Activated gamma-delta T cell (primary cell): ENCODE measurements at places on chromosomes 1 and 21.

GRCh38 chr1:197393105-197393504 is 125.1 kb downstream of the CRB1 start:
- DNase-seq: no peak

- DNase-seq: no peak
Observed at GRCh38 chr1:10639011-10639774, 157.3 kb downstream of the CASZ1 start.

- DNase-seq: no peak
Observed at GRCh38 chr1:42970143-42970542, 11.5 kb upstream of the SLC2A1 start.

GRCh38 chr1:90850181-90850897 is 133.2 kb upstream of the BARHL2 start:
- no peak for DNase-seq

DNA sequence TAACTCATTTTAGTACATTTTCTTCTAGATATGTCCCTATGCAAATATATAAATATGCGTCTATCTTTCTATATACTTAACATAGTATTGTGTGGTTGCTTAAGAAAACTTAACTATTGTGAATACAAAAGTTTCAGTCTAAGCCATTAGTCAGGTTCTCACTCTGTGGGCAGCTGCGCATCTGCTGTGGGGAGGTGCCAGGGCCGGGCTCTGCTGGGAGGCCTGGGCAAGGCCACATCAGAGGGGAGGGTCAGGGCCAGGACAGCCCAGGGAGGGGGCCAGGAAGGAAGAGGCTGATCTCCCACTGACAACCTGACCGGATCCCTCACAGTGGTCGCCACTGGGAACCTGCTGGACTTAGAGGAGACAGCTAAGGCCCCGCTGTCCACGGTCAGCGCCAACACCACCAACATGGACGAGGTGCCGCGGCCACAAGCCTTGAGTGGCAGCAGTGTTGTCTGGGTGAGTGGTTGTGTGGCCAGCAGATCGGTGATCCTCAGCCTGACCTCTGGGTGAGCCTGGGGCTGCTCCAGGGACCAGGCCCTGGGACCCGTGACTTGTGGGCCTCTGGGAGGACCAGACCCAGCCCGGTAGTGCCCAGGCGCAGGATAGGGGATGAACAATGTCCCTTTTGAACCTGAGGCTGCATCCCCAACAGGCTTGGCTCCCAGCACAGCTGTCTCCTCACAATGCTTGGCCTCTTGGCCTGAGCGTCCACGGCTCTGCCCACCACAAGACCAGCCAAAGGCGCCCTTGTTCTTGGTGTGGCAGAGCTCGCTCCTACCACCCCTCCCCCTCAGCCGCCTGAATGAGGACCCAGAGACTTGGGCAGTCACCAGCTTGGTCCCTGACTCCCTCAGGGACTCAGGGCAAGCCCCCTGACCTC is 20.2 kb downstream of the LDLRAP1 start:
- DNase-seq: no peak

GRCh38 chr1:6941786-6942185 is 156.5 kb downstream of the CAMTA1 start:
- no peak for DNase-seq

GRCh38 chr1:99123936-99124335 is 119.3 kb upstream of the PLPPR5 start:
- DNase-seq: no peak

DNA sequence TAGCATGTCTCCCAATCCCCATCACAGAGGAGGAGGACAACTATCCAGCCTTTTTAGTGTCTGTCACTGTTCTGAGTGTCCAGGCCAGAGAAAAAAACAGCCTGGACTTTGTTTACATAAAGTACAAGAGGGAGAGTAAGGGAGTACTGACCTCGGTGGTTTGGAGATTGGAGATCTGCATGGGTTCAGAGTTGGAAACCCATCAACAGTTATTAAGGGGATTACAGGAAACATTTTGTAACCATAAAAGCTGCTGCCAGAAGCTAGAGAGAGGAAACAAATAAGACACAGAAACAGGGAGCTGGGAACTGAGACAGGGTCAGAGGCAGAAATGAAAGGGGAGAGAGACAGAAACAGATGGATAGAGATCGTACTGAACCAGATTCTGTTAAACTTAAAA is 131.5 kb upstream of the CTTNBP2NL start:
- DNase-seq: no peak

- no peak for DNase-seq
Observed at GRCh38 chr1:22711071-22711470, 432 bp downstream of the EPHB2 start.

GRCh38 chr1:67431869-67432578 is 1.8 kb upstream of the SERBP1 start:
- DNase-seq: no peak

GRCh38 chr1:90778486-90778885 is 61.4 kb upstream of the BARHL2 start:
- no peak for DNase-seq

DNA sequence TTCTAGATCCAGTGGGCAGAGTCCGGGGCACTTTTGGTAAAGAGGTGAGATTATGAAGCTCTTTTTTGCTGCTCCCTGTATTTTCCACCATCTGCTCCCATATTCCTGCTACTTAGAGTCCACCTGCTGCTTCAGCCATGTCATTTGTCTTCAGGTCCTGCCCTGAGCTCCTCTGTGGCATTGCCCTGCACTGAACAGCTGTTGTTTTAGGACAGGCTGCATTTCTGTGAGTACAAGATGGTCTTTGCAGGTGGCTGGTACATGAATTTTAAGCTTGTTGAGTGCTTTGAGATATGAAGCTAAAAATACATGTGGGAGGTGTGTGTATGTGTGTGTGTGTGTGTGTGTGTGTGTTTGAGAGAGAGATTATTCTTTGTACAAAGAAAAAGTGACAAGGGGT is 21.9 kb downstream of the MT1HL1 start:
- no peak for DNase-seq

DNA sequence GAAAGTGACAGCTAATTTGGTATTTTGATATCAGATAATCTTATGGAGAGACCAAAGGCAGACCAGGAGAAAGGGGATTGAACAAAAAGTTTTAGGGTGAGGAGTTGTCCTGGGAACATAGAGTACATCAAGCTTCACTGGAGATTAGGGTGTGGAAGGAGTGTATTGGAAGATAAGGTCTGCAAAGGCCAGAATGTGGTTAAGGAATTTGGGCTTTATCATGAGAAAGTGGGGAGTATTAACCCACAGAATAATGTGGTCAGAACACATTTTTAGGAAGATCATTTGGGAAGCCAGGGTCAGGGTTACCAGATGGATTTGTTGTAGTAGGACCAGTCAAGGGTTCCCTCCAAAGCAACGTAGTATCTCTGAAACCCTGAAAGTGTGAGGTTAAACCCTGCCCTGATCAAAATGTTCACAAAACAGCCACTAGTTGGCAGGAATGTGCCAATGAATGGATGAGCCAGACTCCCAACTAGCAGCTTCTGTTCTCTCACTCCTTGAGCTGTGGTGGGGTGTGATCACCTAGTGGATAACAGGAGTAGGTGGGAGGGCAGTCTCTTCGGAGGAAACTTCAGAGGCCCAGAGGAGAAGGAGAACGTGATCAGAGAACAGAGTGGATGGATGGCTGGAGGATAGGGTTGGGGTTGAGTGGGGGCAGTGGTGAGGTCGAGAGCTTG is 35.8 kb downstream of the SLC2A1 start:
- no peak for DNase-seq

DNA sequence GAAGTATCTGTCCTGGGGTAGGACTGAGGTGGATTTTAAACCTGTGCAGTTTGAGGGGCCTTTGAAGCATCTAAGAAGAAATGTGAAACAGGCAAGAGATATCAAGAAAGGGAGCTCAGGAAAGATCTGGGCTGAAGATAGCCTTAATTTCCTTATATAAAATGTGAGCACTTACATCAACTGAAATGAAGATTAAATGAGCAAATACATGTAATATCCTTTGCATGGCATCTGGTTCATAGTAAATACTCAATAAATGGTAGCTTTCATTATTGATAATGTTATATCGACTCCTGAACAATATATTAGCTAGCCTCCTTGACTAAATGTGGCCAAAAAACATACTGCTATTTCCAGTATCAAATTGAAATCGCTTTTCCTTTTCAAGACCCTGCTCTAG is 2.5 kb downstream of the LIN9 start:
- DNase-seq: no peak

- DNase-seq: no peak
Observed at GRCh38 chr1:198212675-198213074, 55.9 kb downstream of the NEK7 start.

DNA sequence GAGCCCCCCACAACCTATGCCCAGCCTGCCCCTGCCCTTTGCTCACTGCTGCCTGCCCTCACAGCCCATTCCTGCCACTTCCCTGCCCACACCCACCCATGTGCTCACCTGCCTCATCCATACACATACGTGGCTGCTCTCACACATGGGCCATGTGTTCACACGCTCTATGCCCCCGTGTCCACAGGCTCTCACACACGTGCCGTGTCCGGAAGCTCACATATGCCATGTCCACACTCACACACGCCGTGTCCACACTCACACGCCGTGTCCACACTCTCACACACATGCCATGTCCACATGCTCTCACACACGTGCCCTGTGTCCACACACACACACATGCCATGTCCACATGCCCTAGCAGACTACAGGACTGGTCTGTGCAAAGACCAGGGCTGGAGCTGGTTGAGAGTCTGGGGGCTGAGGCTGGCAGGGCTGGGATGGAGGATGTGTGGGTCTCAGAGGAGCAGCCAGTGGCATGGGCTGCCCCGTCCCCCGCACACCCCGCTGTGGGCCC is 583 bp upstream of the RNF223 start:
- no peak for DNase-seq

- no peak for DNase-seq
Observed at GRCh38 chr1:205256951-205257625, 29.3 kb downstream of the TMCC2 start.

- DNase-seq: no peak
Observed at GRCh38 chr1:157151073-157151472, 12.9 kb upstream of the ETV3 start.

DNA sequence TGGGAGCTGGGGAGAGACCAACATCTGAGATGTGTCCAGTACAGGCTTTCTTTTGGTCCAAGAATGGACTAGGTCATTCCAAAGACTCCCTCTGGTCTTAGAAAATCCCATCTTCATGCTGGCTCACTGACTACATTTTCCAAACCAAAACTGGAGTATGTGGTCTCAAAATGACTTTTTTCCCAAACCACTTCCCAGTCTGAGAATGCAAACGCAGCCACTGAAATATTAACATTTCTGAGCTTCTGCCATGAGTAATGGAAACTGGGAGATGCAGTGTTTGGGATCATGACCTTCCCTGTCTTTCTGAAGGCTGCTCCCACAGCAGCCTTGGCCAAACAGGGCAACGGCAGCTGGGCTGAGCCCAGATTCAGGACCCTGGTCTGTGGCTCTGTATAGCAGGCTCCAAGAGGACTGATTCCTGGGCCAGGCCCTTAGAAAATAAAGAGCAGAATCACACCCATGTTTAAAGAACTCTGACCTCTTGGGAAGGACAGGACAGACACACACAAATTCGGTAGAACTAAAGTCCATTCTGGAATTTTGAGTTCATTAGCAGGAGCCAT is 62.1 kb upstream of the CNTN2 start:
- no peak for DNase-seq

DNA sequence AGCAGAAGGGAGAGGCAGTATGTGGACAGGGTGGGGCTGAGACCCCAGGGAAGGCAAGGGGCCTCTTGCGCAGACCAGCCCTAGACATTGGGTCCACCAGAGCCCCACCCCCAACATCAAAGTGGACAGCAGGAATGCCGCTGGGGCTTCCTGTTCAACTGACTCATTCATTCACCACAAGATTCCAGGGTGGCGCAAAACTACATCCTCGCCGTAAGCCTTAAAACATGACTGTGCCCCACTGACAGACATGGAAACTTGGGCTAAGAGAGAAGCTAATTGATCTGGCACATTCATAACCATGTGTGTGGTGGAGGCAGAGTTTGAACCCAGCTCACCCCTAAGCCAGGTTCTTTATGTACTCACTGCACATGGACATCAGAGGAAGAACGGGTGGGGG is 14.0 kb downstream of the COL16A1 start:
- no peak for DNase-seq

DNA sequence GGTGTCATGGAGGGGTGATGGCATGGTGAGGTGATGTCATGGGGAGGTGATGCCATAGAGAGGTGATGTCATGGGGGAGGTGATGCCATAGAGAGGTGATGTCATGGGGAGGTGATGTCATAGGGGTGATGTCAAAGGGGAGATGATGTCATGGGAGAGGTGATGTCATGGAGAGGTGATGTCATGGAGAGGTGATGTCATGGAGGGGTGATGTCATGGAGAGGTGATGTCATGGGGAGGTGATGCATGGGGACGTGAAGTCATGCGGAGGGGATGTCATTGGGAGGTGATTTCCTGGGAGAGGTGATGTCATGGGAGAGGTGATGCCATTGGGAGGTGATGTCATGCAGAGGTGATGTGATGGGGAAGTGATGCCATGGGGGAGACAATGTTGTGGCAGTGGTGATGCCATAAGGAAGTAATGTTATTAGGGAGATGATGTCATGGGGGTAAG is 92.1 kb upstream of the C1orf174 start:
- DNase-seq: no peak

DNA sequence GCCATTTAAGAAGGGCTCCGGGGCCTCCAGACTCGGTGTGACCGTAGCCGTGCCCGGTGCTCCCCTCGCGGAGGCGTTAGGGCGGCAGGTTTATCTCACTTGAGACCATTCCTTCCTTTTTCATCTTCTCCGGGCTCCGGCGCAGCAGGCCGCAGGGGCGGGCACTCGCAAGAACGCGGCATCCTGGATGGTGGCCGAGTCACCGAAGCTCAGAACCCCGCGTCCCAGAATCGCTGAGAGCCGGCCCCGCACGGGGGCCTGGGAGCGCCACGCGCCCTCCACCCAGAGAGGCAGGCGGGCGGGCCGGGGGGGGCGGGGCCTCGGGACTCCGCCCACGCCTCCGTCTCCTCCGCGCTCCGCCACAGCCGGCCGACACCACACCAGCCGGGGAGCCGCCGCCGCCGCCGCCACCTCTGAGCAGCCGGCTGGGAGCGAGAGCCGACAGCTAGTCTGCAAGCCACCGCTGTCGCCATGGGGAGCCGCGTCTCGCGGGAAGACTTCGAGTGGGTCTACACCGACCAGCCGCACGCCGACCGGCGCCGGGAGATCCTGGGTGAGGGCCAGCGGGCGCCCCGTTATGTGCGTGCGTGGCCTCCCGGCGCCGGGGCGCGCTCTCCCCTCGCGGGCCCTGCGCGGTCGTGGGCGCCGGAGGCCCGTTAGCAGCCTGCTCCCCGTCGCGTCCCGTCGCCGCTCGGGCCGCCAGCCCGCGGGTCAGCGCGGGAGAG is at the start of gene DEGS1:
Gene DEGS1, plus strand, starts transcription at position 375 of the 725 bp plus-strand sequence. Its CDS starts 97 bp downstream, at position 472.
- DNase-seq: peak; percentile 89

- DNase-seq: no peak
Observed at GRCh38 chr1:52145137-52145536, 3.2 kb downstream of the ZFYVE9 start.
